ENCODE measurements at places on chromosomes 11 and 22.

DNA sequence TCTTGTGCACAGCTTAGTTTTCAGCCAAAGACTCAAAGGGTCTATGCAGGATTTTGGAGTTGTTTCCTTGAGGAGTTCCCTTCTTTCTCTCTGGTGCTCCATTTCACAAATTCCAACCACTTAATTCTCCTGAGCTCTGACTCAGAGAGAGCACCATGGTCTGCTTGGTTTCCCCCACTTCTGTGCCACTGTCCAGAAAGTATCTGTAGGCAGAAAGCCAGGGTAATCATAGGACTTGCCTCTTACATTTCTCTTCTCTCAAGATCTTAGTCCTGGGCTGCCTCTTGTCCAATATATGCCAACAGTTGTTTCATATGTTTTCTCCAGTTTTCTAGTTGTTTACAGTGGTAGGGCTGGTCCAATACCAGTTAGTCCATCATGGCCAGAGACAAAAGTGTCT lies 6.4 kb upstream of the MRGPRD start:
- DNase-seq: no peak

DNA sequence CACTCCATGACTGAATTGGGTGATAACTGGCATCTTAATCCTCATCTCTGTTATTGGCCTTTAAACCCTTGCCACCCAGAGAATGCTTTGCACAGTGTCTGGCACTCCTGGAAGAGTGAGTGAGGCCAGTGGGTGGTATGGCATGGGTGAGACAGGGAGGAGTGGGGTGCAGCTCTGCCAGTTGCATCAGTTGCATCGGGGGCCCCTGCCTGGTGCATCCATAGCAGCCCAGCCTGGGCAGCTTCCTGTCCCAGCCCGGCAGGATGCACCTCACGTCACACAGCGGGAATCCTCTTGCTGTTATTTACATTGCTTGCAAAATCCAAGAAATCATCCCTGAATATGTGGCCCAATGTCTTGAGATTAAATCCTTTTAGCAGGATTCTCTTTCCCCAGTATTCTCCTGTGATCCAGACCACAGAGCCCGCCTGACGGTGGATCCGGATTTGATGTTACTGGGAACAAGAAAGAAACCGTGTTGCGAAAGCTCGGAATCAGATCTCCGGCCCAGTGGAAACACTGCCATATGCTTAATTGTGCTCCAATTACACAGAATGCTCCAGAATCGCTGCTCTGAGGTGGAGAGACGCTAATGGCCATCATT lies 37.6 kb upstream of the MN1 start:
- no peak for DNase-seq

GRCh38 chr11:117819096-117820040 lies 5.2 kb downstream of the FXYD2 start:
- DNase-seq: peak; percentile 43

DNA sequence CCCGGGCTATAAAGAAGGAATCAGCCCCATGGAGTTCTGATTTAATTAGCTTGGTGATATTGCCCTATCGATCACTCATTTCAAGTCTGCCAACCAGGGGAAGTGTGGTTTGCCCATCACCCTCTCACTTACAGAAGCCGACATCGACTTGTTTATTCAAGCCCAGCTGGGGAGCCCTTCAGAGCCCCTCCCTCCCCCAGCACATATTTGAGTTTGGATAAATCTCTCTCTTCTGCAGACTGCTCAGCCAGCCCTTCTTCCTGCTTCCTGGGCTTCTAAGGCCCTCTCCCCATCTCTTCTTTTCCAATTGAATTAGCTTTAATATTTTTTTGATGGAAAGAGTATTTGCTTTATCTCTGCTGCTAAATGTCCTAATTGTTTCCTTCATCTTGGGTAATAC lies 299.0 kb downstream of the MIAT start:
- DNase-seq: no peak

DNA sequence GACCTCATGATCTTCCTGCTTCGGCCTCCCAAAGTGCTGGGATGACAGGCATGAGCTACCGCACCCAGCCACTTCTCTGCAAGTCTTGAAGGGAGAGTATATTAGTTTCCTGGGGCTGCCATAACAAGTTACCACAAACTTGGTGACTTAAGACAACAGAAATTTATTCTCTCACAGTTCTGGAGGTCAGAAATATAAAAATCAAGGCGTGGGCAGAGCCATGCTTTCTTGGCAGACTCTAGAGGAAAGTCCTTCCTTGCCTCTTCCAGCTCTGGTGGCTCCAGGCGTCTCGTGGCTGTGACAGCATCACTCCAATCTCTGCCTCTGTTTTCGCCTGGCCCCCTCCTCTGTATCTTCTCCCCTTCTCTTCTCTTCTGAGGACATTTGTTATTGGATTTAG lies 110.2 kb upstream of the NAV2 start:
- no peak for DNase-seq

DNA sequence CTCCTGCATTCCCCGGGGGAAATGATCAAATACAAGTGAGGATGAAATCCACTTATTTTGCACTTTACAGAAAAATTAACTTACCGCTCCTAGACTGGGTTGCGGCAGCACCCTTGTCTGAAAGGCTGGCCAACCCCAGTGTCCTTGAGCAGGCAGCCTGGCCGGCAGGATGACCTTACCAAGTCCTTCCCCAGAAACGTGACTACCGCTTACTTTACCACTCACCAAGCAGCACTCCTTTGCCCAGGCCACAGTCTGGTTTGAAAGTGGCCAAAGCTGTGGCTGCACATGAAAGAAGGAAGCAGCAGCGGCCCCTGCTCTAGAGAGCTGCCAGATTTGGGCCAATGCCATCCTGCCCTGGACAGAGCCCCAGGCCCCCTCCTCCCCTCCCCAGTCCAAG lies 20.3 kb downstream of the MYH9 start:
- no peak for DNase-seq

GRCh38 chr11:61700212-61700611 lies 20.0 kb downstream of the DAGLA start:
- no peak for DNase-seq

GRCh38 chr11:43574949-43575912 lies 105.3 kb upstream of the HSD17B12 start:
- DNase-seq: no peak

DNA sequence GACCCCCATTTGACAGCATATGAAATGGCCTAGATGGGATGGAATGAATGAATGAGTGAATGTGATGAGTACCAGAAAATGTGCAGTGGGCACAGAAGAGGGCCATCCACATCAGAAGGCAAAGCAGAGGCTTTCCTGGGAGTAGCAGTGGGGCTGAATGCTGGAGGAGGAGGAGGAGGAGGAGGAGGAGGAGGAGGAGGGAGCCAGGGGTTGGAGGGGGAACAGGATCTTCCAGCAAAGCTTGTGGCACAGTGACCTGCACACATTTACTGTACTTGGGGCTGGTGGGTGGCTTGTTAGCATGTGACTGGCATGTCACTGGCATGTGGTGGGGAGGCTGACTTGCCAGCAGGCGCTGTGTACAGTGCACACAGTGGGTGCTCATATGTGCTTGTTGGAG lies 9.5 kb downstream of the SEPTIN3 start:
- no peak for DNase-seq

- DNase-seq: no peak
These were observed 187.5 kb downstream of the SWAP70 start for GRCh38 chr11:9851366-9851765.

GRCh38 chr11:36874291-36874690 lies 276.3 kb upstream of the RAG2 start:
- no peak for DNase-seq

DNA sequence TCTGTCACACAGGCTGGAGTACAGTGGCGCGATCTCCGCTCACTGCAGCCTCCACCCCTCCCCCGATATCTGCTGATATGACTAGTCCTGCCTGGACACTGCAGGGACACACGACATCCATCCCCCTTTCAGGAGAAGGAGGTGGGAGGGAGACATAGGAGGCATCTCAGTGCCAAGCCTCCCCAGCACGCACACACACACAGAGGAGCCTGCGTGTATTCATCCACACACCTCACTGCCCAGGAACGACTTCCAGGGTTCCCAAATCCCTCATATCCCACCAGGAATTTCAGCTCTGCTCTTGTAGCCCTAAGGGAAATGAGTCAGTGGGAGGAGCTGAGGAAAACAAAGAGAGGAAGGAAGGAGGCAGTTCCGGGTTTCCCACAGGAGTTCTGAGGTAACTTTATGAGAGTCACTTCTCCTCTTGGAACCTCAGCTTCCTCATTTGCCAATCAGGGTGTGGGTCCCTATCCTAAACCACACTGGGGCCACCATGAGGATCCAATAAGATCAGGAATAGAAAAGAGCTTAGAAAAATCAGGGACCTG lies 37.2 kb upstream of the ACER3 start:
- DNase-seq: no peak

DNA sequence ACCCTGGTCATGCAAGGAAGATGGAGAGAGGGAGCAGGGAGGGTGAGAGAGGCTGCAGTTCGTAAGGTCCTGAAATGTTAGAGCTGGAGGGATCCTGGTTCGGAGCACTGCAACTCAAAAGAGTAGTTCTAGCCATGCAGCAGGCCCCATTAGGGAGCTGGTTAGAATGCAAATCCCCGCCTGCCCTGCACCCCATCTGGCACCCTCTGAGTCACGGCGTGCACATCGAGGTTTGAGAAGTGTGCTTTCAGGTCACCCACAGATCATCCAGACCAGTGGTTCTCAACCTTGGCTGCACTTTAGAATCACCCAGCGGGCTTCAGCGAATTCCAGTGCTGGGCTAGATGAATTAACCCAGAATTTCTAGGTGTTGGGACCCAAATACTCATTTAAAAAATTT lies 48.2 kb downstream of the ST3GAL4 start:
- no peak for DNase-seq

DNA sequence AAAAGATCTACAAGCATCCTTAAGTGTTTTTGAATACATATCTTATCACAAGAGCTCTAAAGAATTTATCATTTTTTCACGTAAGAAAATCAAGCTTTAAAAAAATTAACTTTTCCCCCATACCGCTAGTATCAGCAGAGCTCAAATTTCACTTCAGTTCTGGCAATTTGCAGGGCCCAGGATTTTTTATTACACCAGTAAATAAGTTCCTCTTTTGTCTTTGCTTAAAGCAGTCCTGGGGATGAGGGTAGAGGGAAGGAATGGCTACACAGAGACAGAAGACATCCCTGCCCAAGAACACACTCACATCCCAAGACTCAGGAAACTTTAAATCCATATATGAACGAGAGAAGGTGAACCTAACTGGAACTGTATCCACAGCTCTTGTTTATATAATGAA lies 22.6 kb upstream of the SORL1 start:
- no peak for DNase-seq

- DNase-seq: no peak
These were observed 13.4 kb downstream of the SYT13 start for GRCh38 chr11:45272701-45273100.

- DNase-seq: no peak
These were observed 374.8 kb downstream of the DYNC2H1 start for GRCh38 chr11:103483996-103484395.

DNA sequence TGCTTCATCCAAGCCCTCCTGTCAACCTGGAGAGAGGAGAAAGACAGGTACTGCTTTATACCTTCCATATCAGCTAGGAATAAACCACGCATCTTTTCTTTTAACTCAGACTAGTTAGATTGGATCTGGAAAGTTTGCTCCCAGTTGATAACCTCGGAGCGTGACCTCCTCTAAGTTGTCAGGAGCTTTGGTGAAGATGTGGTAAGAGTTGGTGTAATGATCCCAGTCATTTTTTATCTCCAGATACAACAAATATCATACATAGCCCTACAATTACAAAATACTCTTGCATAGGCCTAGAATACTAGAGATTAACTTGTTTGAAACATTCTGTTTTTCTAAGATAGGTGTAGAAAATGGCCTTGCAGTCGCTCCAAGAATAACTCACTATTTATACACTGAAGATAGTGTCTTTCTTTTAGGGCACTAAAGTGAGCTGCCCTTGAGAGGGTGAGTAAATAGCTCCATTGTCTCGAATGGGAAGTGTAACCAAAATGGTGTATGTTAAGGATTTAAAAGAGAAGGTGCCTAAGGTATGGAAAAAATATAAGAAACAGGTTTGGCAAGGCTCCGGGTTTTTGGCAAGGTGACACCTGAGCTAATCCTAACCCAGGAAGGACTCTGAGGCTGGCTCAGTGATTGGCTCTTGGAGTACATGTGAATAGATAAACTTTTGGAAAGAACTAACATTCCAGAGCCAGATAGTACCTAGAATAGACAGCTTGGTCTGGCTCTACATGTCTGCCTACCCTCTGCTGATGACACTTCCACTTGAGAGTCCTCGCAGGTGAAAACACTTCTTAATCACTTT lies 59.4 kb downstream of the GLYATL1 start:
- no peak for DNase-seq
